ENCODE measurements at places on chromosomes 13 and 19. TPM values are rescaled to one million over a fixed set of nuclear protein-coding genes. Genes with fewer than 3 reads are reported as not detected.

The KPTN gene
- total RNA-seq = 13.6 TPM

The MAB21L1 gene
- not detected for total RNA-seq

The POU2F2 gene
- 59.5 TPM for total RNA-seq

The LAIR1 gene
- 3.9 TPM for total RNA-seq

The CEACAM7 gene
- total RNA-seq = not detected

The MEIOSIN gene
- total RNA-seq = not detected

The CLIP3 gene
- total RNA-seq = 2.4 TPM

The MATK gene
- not detected for total RNA-seq

The TDRD12 gene
- not detected for total RNA-seq

The RB1 gene
- total RNA-seq = 84.4 TPM

The PRTN3 gene
- total RNA-seq = not detected

The LILRB1 gene
- total RNA-seq = 5.8 TPM

The KL gene
- total RNA-seq = not detected

The ZNF610 gene
- 2.6 TPM for total RNA-seq

The NKPD1 gene
- 1.0 TPM for total RNA-seq

The ZNF558 gene
- 18.0 TPM for total RNA-seq

The MEIS3 gene
- 0.79 TPM for total RNA-seq

The SLC46A3 gene
- 10.2 TPM for total RNA-seq

The SELENOV gene
- total RNA-seq = not detected

The COG3 gene
- total RNA-seq = 27.7 TPM

The RXFP2 gene
- total RNA-seq = not detected

The TPTE2 gene
- 0.30 TPM for total RNA-seq

The FAM216B gene
- total RNA-seq = not detected

The TMEM221 gene
- not detected for total RNA-seq

All from OCI-LY7 (cell line).